ENCODE measurements at places on chromosomes 13 and 19.
A peak's percentile ranks its signal among the peaks of the same experiment; 100 is the strongest.

DNA sequence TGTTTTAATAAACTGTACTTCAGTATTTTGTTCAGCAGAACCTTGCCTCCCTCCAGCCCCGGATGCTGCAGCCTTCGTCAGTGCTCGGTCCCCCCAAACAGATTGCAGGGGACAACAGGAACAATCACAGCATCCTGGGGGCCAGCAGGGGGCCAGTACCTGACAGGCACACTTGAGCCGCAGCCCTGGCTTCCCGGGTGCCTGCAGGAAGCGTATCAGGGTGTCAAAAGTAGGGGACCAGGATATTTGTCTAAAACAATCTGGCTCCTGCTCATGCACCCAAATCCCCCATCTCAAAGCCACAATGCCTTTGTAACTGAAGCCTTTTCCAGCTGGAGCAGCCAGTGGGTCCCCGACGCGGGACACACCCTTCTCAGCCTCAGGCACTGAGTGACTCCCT is 167.5 kb upstream of the TSHZ3 start:
- DNase-seq, result no peak

DNA sequence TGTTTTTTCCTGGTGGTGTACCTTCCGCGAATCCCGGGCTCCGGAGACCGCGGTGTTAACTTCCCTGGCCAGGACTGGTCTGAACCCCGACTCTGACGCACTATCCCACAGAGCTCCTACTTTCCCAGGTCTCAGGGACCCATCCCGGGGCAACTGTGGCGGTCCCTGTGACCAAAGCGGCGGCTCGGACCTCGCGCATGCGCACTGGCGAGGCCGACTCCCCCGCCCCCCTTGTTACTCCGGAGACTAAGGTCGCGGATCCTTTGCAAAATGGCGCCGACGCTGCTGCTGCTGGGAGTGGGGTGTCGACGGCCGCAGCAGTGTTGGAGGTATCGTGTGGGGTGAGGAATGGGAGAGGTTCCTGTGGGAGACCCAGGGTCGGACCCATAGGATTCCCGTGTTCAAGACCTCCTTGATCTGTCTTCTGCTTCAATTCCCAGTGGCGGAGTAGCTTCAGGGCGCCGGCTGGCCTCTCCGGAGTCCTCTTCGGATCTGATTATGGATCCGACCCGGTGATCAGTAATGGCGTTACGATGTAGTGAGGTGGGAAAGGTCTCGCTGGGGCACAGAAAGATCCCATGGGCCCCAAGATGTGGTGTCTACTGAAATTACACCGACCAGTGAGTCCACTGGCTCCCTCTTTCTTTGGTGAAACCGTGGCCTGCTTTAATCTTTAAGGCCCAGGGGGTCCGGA is 66.6 kb upstream of the ZNF527 start:
- DNase-seq, result no peak

- DNase-seq, result peak; percentile 67
These were observed 10.5 kb upstream of the B3GNT3 start for GRCh38 chr19:17784201-17785008.

DNA sequence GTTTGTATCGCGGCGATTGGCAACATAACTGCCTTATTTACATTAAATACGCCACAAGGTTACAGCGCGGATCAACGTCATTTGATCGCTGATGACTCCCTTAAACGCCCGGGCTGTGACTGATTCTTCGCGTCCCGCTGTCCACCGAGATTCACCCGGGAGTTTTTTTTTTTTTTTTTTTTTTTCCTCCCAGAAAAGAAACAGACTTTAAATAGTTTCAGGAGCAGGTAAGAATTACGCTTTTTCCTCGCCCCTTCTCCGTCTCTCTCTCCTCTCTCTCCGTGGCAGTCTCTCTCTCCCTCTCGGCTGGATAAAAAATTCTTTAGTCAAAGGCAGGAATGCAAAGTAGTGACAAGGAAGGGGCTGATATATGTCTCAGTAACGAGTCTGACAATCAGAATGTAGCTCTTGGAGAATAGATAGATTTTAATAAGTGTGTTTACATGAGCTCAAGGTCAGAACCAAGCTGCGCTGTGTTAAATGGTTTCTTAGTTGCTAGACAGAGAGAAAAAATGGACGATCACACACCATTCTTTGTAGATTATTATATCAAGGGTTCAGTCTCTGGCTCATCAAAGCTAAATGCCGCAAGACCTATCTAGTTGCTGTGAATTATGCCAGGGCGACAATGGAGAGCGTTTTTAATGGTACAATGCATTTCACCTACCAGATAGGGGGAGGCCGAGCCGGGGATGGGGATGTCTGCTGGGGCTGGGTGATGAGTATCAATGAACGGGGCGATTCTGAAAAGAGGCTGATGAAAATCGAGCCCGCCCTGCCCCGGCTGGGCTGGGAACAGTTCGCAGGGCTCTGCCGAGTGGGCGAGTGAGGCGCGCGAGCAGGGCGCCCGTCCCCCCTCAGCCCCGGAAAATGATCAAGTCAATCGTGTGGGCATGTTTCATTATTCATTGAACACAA is 147.2 kb upstream of the ZNF536 start:
- DNase-seq, result no peak

DNA sequence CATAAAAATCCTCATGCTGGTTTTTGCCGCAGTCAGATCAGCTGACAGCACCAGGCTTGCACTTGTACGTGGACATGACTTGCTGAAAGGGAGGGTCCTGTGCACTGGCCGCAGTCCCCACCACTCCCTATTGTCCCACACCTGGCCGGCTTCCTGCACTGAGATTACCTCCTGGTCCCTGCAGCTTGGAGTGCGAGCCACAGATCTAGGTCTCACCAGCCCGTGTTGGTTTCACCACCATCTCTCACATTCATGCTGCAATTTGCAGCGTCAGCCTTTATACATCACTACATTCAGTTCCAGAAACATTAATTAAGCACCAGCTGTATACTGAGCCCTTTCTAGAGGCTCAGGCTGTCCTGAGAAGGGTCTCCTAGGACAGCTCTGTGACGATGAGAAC is 15.0 kb upstream of the CD22 start:
- no peak for DNase-seq
